MM.1S (cell line): ENCODE measurements at places on chromosomes 12 and 14.

DNA sequence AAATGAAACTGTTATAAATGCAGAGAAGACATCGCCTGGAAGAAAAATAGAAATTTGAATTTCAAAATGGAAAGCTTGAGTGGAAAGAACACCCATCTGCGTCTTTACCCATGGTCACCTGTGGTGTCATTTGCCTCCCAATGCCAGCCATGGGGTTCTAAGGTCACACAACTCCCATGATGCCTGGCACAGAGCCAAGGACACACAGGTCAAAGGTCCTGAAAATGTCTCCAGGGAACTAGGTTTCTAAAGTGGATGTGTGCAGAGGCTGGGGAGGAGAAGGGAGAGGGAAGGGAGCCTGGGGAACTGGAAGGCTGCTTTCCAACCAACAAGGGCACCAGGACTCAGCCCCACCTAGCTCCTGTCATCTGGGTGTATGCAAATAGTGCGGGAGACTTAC is 724.0 kb upstream of the TMEM132C start:
- no peaks in the 10 kb centered on the region for H3K36me3 ChIP-seq
- H3K27me3 ChIP-seq = no peaks in the 10 kb centered on the region
- no peak overlapping the region for H3K4me3 ChIP-seq
- DNase-seq = no peak

- DNase-seq = no peak
- no peak overlapping the region for H3K4me3 ChIP-seq
- H3K4me1 ChIP-seq = 0 out of 2 replicates have a peak, but pooled peaks cover 2% of the 10 kb centered on the region
- H3K36me3 ChIP-seq = no peaks in the 10 kb centered on the region
Observed at GRCh38 chr14:73783107-73783727, 68.4 kb upstream of the PTGR2 start.

DNA sequence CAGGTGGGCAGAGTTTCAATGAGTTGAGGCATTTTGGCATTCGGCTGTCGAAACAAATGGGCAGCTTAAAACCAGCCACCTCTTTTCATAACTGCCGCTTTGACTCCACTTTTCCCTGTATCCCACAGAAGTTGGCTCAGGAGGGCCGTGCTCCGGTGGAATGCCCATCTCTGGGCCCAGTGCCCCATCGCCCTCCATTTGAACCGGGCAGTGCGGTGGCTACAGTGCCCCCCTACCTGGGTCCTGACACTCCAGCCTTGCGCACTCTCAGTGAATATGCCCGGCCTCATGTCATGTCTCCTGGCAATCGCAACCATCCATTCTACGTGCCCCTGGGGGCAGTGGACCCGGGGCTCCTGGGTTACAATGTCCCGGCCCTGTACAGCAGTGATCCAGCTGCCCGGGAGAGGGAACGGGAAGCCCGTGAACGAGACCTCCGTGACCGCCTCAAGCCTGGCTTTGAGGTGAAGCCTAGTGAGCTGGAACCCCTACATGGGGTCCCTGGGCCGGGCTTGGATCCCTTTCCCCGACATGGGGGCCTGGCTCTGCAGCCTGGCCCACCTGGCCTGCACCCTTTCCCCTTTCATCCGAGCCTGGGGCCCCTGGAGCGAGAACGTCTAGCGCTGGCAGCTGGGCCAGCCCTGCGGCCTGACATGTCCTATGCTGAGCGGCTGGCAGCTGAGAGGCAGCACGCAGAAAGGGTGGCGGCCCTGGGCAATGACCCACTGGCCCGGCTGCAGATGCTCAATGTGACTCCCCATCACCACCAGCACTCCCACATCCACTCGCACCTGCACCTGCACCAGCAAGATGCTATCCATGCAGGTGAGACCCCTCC is 5.0 kb upstream of the RNU7-1 start:
- peak overlapping the region; percentile 11; the same call in 1 of the 2 replicates for H3K4me3 ChIP-seq
- H3K36me3 ChIP-seq = no peaks in the 10 kb centered on the region
- no peaks in the 10 kb centered on the region for H3K27me3 ChIP-seq
- no peak for DNase-seq
- peak overlapping the region; percentile 88; the same call in 1 of the 2 replicates for H3K27ac ChIP-seq

GRCh38 chr12:83106873-83107272 is 420.2 kb downstream of the TMTC2 start:
- H3K4me1 ChIP-seq = no peaks in the 10 kb centered on the region
- no peak overlapping the region for H3K27ac ChIP-seq
- H3K36me3 ChIP-seq = no peaks in the 10 kb centered on the region
- DNase-seq = no peak

DNA sequence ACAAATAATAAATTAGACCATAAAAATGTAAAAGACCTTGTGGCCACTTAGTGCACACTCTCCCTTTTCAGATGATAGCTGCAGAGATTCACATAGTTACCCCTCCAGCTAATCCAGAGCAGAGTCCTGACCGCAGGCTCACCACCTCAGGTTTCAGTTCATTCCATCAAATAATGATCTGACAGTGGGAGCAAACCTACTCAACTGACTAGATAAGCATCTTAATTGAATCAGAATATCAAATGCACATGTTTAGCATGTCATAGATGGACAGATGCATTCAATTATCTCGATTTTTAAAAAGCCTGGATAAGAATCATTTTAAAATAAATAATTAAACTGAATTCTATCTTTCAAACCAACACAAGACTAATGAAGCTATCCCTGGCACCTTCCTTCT is 242.3 kb upstream of the PDZRN4 start:
- peak; percentile 19 for DNase-seq
- H3K4me1 ChIP-seq = peaks cover 16% of the 10 kb centered on the region
- no peaks in the 10 kb centered on the region for H3K36me3 ChIP-seq
- H3K27ac ChIP-seq = no peak overlapping the region
- no peaks in the 10 kb centered on the region for H3K27me3 ChIP-seq
- H3K4me3 ChIP-seq = no peak overlapping the region

GRCh38 chr12:75553398-75553797 is 42.0 kb upstream of the KRR1 start:
- H3K4me3 ChIP-seq = no peak overlapping the region
- no peaks in the 10 kb centered on the region for H3K4me1 ChIP-seq
- DNase-seq = no peak

DNA sequence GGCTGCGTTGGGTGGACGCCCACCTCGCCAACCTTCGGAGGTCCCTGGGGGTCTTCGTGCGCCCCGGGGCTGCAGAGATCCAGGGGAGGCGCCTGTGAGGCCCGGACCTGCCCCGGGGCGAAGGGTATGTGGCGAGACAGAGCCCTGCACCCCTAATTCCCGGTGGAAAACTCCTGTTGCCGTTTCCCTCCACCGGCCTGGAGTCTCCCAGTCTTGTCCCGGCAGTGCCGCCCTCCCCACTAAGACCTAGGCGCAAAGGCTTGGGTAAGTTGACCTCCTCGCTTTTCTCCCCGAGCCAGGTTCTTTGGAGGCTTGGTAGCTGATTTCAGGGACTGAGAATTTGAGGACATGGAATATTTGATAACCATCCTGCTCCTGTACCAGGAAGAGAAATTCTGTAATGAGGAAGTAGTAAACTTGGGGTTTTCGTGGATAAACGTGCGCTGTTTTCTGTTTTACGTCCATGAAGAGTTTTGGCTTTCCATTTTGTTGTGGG is 530 bp downstream of the APAF1 start:
- H3K36me3 ChIP-seq = no peaks in the 10 kb centered on the region
- DNase-seq = no peak

GRCh38 chr12:82627799-82628198 is 58.9 kb upstream of the TMTC2 start:
- H3K27me3 ChIP-seq = no peaks in the 10 kb centered on the region
- no peaks in the 10 kb centered on the region for H3K4me1 ChIP-seq
- no peak overlapping the region for H3K4me3 ChIP-seq
- peak; percentile 19 for DNase-seq
- no peaks in the 10 kb centered on the region for H3K36me3 ChIP-seq

DNA sequence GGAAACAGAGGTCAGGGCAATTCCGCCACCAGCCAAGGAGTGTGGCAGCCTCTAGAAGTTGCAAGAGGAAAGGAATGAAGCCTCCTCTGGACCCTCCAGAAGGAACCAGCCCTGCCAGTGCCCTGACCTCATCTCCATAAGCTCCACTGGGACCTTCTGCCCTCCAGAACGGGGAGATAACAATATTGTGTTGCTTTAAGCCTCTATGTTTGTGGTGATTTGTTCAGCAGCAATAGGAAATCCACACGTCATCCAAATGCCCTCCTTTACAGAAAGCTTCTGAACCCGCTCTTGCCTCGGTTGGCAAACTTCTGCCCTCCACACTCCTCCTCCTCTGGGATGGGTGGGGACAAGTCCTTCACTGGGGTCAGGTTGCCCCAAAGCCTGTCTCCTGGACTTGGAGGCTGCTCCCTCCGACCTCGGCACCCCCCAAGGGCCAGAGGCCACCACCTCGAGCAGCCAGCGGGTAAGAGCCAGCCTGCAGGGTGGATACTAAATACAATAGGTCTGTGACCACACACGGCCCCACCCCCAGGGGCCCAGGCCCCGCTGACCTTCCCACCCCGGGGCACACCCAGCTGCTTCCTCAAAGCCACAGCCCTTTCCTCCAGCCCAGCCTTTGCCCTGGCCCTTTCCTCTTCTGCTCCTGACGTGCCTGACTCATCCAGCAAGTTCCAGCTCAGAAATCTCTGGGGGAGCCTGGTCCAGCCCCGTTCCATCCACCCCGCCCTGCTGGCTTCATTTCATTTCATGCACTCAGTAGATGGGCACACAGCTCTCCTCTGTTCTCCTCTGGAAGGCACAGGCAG is 58.7 kb upstream of the NCOR2 start:
- no peak overlapping the region for H3K4me3 ChIP-seq
- H3K4me1 ChIP-seq = no peaks in the 10 kb centered on the region
- no peak for DNase-seq
- H3K27ac ChIP-seq = no peak overlapping the region
